H9 (cell line): ENCODE measurements at places on chromosomes 3 and 15.

- no peak overlapping the region for H3K4me3 ChIP-seq
- no peak overlapping the region for H3K27ac ChIP-seq
- H3K27me3 ChIP-seq, result no peaks in the 10 kb centered on the region
- no peaks in the 10 kb centered on the region for H3K36me3 ChIP-seq
- no peaks in the 10 kb centered on the region for H3K4me1 ChIP-seq
- no peak for DNase-seq
Observed at GRCh38 chr15:70474471-70475406, 288.6 kb downstream of the UACA start.

DNA sequence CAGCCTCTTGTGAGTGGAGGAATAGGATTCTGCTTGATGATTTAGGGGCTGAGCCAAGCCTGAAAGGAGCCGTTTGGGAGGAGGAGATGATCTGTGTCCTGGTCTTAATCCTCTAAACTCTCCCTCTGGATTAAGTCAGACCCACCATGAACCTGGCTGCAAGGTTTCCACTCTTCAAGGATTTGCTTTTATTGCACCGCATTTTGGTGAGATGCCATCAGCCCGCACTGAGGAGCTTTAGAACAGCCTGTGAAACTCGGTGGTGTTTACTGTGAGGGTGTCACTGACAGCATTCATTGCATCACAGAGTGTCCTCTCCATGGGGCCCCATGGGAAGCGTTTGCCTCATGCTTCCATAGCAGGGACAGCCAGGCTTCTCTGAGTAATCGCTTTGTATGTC, 59.2 kb downstream of the EPHB1 start:
- no peaks in the 10 kb centered on the region for H3K36me3 ChIP-seq
- no peak overlapping the region for H3K4me3 ChIP-seq
- peaks cover 2% of the 10 kb centered on the region; the same call in 1 of the 2 replicates for H3K4me1 ChIP-seq
- DNase-seq, result no peak
- no peak overlapping the region for H3K27ac ChIP-seq
- H3K27me3 ChIP-seq, result no peaks in the 10 kb centered on the region

DNA sequence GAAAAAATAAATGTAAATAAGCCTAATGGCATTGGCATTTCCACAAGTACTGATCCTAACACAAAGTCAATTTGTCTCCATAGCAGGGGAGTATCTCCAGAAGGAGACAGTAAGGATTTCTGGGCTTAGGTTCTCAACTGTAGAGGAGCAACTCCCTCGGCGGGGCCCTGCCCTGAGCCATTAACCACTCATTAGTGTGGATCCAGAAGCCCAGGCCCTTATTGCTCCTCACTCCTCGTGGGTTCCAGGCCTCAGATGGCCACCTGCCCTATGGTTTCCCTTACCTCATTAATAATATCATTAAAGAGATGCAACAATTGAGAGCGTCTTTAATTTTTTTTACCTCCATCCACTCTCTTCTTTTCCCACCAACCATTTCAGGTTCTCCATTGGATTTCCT, 85.3 kb upstream of the CLDN18 start:
- no peaks in the 10 kb centered on the region for H3K27me3 ChIP-seq
- no peak overlapping the region for H3K27ac ChIP-seq
- DNase-seq, result no peak

DNA sequence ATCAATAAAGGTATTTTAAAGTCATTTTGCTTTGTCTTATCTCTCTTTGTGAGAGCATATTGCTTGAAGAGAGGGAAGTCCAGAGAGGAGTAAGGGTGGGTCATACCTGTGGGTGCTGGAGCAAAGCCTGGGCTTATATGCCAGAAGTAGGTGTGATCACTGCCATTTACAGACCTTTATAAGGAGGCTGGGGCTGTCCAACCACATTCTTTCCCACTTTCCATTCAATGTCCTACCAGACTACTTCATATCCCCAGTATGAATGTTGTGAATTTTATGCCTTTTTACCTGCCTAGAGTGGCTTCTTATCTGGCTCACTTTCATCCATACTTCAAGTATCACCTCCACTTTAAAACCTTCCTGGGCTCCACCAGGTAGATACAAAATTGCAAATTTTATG, 39.4 kb upstream of the ST6GAL1 start:
- H3K27me3 ChIP-seq, result no peaks in the 10 kb centered on the region
- no peak for DNase-seq
- H3K36me3 ChIP-seq, result peaks cover 6% of the 10 kb centered on the region; the same call in 1 of the 2 replicates
- no peak overlapping the region for H3K4me3 ChIP-seq
- H3K27ac ChIP-seq, result no peak overlapping the region
- H3K4me1 ChIP-seq, result peaks cover 11% of the 10 kb centered on the region; the same call in 1 of the 2 replicates

DNA sequence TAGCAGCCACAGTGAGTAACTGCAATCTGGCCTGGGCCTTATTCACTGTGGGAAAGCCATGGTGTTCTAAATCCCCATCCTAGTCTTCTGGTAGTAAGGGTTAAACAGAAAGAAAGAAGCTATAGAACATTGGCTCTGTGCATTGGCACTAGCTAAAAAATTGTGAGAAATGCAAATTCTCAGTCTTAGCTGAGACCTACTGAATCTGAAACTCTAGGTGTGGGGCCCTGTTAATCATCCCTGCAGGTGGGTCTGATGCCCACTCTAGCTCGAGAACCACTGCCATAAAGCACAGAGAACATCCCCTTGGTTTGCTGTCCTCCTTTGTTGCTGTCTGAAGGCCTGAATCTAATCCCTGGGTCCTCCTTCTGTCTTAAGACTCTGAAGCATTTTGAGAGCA, 59.3 kb downstream of the MEIS2 start:
- peaks cover 3% of the 10 kb centered on the region; the same call in 1 of the 2 replicates for H3K4me1 ChIP-seq
- no peak overlapping the region for H3K27ac ChIP-seq
- H3K4me3 ChIP-seq, result no peak overlapping the region
- no peaks in the 10 kb centered on the region for H3K27me3 ChIP-seq
- no peak for DNase-seq

DNA sequence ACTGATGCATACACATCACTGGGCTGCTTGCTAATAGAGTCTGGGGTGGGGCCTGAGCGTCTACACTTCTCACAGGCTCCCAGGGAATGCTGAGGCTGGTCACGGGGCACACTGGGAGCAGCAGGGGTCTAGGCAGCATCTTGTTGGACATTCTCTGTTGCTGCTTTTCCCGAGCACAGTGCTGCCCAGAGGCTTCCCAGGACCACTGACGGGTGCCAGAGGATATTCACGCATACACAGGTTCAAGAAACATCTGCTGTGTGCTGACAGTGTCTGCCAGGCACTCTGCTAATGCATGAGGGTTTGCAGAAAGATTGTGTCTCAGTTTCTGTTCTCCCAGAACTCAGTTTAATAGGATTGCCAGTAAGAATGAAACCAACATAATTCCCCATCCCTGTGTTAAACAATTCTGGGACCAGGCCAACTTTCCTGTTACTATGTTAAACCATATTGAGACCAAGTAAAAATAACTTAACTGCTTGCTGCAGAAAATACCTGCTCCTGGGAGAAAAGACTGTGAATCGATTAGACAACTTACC, 23.9 kb upstream of the BCL2L10 start:
- no peak overlapping the region; the same call in 2 of the 3 replicates for H3K4me3 ChIP-seq
- H3K27ac ChIP-seq, result no peak overlapping the region
- no peaks in the 10 kb centered on the region for H3K4me1 ChIP-seq
- no peak for DNase-seq
- no peaks in the 10 kb centered on the region for H3K27me3 ChIP-seq

GRCh38 chr15:65085990-65086679, 9.6 kb downstream of the KBTBD13 start:
- H3K4me1 ChIP-seq, result peaks cover 16% of the 10 kb centered on the region; the same call in 1 of the 2 replicates
- DNase-seq, result peak; percentile 82
- H3K27ac ChIP-seq, result no peak overlapping the region
- no peak overlapping the region for H3K4me3 ChIP-seq
- no peaks in the 10 kb centered on the region for H3K36me3 ChIP-seq

GRCh38 chr15:96733721-96734120, 403.2 kb downstream of the NR2F2 start:
- H3K27me3 ChIP-seq, result no peaks in the 10 kb centered on the region
- no peak for DNase-seq
- no peaks in the 10 kb centered on the region for H3K36me3 ChIP-seq
- no peak overlapping the region for H3K4me3 ChIP-seq

DNA sequence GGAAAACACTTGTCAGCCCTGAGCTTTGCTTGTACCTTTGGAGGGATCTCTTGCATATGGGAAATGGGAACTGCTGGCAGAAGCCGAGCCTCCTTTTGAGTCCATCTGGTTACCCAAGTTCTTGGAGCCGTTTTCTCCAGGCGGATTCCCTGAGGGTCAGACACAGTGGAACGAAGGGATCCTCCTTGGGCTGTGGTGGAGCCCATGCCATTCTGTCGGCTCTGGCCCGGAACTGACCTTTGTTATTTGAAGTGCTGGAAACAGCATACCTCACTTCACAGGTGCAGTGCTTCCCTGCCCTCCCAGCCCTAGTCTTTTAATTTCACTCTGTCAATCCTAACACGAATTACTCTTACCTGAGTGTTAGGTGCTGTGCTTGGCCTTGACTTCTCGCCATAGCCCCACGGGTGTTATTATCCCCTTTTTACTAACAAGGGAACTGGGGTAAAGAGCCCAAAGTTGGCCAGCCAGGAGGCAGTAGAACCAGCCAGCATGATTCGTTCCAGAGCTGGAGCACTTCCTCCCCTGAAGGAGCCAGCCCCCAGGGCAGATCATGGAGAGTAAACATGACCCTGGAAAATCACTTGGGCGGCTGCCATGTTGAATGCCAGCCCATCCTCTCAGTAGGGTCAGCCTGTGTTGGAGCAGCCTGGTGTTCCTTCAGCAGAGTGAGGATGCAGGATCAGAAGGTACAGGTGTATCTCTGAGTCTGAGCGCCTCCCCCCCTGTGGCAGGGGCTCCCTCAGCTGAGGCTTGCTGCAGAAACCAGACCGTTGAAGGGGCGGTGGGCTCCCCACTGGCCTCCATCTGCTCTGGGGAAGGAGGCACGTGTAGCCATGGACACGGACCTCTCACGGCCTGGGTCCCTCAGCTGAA, 143.2 kb downstream of the DNAJB8 start:
- no peaks in the 10 kb centered on the region for H3K4me1 ChIP-seq
- H3K36me3 ChIP-seq, result no peaks in the 10 kb centered on the region; the same call in 1 of the 2 replicates
- H3K27ac ChIP-seq, result no peak overlapping the region

DNA sequence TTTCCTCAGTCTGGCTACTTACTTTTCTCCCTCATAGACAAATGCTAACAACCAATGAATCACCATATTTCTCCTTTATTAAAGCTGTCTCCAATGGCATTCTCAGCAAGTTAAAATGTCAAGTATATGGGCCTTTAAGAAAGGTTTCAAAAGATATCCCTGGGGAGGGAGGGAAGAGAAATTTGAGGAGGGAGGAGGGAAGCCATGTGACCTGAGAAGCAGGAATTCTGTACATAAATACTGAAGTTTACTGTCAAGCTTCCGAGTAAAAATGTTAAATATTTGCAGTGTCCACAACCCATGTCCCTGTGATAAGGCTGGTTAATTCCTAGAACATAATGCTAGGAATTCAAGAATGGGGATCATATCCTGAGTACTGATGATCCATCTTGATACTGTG, 175.9 kb downstream of the CNTN4 start:
- no peaks in the 10 kb centered on the region for H3K36me3 ChIP-seq
- peaks cover 5% of the 10 kb centered on the region; the same call in 1 of the 2 replicates for H3K4me1 ChIP-seq
- DNase-seq, result no peak
- no peak overlapping the region for H3K27ac ChIP-seq
- no peak overlapping the region for H3K4me3 ChIP-seq

DNA sequence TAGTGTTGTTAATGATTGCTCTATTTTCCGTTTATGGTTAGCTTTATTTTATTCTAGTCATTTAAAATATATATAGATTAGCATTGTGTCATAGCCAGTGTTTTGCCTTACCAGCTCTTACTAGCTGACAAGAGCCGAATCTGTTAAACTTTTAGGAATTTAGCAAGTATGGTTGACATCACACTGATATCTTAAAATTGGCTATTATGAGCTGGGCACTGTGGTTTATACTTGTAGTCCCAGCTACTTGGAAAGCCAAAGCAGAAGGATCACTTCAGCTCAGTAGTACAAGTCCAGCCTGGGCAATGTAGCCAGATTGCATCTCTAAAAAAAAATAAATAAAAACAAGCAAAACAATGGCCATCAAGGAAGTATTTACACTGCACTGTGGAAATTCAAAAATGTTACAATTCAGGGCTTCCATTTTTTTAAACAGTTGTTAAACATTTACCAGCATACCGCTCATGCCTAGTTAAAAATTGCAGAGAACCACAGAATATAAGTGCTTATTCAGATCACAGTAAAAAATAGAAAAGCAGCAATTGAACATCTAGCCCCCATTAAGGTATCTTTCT, 208.4 kb upstream of the CGNL1 start:
- H3K27ac ChIP-seq, result no peak overlapping the region
- H3K27me3 ChIP-seq, result no peaks in the 10 kb centered on the region
- no peak overlapping the region for H3K4me3 ChIP-seq
- H3K4me1 ChIP-seq, result no peaks in the 10 kb centered on the region
- H3K36me3 ChIP-seq, result peaks cover 3% of the 10 kb centered on the region; the same call in 1 of the 3 replicates

- H3K4me3 ChIP-seq, result no peak overlapping the region
- no peaks in the 10 kb centered on the region for H3K36me3 ChIP-seq
- H3K27ac ChIP-seq, result no peak overlapping the region
- no peak for DNase-seq
- H3K27me3 ChIP-seq, result no peaks in the 10 kb centered on the region
Observed at GRCh38 chr15:78082106-78082742, 4.7 kb upstream of the TBC1D2B start.

- H3K27me3 ChIP-seq, result no peaks in the 10 kb centered on the region
- H3K36me3 ChIP-seq, result no peaks in the 10 kb centered on the region; the same call in 2 of the 3 replicates
- no peaks in the 10 kb centered on the region; the same call in 1 of the 2 replicates for H3K4me1 ChIP-seq
- no peak for DNase-seq
Observed at GRCh38 chr3:64422192-64422591, 196.9 kb upstream of the PRICKLE2 start.

GRCh38 chr3:14519406-14519805, 20.7 kb downstream of the GRIP2 start:
- H3K27me3 ChIP-seq, result no peaks in the 10 kb centered on the region
- peak; percentile 14 for DNase-seq
- no peaks in the 10 kb centered on the region for H3K36me3 ChIP-seq
- H3K27ac ChIP-seq, result no peak overlapping the region
- no peak overlapping the region for H3K4me3 ChIP-seq

DNA sequence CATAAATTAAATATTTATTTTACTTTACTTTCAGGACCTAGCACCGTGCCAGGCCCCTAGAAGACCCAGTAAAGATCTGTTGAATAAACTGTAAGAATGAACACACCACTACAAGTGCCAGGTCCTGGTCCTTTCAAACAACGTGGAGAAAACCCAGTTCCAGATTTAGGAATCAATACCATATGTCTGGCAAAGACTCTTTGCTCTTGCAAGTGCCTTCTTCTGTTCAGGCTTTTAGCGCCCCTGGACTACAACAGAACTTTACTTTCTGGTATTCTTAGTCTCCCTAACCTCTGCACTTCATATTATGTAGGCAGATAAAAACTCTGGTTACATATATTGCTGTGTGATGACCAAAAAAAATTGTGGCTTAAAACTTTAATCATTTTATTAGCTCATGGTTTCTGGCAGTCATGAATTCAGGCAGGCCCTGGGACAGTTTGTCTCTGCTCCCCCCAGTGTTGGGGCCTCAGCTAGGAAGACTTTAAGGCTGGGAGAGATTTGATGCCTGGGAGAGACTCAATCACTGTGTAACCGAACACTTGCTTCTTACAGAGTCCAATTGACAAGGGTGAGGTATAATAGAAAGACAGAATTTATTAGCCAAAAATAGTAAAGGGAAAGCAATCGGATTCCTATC, 2.9 kb upstream of the PSMA4 start:
- peaks cover 7% of the 10 kb centered on the region for H3K36me3 ChIP-seq
- no peaks in the 10 kb centered on the region for H3K27me3 ChIP-seq
- H3K4me3 ChIP-seq, result no peak overlapping the region
- DNase-seq, result no peak
- H3K27ac ChIP-seq, result no peak overlapping the region

GRCh38 chr3:14210290-14210688, 31.7 kb downstream of the LSM3 start:
- H3K27ac ChIP-seq, result no peak overlapping the region
- no peak for DNase-seq
- H3K4me1 ChIP-seq, result no peaks in the 10 kb centered on the region
- H3K27me3 ChIP-seq, result no peaks in the 10 kb centered on the region
- no peaks in the 10 kb centered on the region for H3K36me3 ChIP-seq
